ENCODE measurements at places on chromosomes 2 and 18.

DNA sequence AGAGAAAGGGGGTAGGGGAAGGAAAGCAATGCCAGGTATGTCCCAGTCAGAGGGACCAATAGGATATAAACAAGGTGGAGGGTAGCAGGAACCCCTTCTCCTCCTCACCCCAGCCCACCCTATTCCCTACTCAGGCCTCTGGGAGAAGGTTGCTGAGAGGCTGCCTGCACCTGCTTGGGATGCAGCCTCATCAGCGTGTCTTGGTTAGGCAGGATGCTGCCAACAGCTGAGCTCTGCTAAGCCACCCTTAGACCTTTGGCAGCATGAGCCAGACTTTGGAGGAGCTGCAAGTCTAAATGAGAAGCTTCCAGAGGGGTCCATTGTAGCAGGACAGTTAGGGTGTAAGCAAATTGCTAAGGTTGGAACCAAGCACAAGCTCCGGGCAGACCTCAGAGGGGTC, 38.2 kb upstream of the CAB39 start:
- no peak for DNase-seq

DNA sequence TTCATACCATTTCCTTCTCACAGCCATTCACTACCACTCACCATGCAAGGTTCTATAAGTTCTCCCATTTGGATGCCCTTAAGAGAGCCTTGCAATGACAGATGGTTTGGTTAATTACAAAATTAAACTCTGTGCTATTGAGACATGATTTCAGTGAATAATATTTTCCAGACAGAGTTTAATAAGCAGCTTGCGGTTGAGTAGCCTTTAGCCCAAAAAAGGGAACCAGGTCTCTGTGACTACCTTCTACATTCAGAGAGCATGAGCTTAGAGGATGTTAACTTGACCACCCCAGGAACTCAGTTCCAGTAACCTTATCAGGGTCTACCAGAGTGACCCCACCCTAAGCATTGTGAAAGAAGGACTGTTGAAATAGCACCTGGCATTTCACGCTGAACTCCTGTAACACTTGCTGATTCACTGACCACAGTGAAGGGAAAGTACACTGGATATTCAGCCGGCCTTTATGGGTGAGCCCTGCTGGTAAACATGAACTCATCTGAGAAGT, 1173.1 kb upstream of the ZEB2 start:
- DNase-seq: no peak

GRCh38 chr2:174282441-174282840, 34.1 kb upstream of the OLA1 start:
- DNase-seq: no peak

GRCh38 chr2:9554921-9555296, 721 bp downstream of the ADAM17 start:
- DNase-seq: no peak

- no peak for DNase-seq
Observed at GRCh38 chr2:26780203-26780760, 5.6 kb upstream of the CENPA start.

DNA sequence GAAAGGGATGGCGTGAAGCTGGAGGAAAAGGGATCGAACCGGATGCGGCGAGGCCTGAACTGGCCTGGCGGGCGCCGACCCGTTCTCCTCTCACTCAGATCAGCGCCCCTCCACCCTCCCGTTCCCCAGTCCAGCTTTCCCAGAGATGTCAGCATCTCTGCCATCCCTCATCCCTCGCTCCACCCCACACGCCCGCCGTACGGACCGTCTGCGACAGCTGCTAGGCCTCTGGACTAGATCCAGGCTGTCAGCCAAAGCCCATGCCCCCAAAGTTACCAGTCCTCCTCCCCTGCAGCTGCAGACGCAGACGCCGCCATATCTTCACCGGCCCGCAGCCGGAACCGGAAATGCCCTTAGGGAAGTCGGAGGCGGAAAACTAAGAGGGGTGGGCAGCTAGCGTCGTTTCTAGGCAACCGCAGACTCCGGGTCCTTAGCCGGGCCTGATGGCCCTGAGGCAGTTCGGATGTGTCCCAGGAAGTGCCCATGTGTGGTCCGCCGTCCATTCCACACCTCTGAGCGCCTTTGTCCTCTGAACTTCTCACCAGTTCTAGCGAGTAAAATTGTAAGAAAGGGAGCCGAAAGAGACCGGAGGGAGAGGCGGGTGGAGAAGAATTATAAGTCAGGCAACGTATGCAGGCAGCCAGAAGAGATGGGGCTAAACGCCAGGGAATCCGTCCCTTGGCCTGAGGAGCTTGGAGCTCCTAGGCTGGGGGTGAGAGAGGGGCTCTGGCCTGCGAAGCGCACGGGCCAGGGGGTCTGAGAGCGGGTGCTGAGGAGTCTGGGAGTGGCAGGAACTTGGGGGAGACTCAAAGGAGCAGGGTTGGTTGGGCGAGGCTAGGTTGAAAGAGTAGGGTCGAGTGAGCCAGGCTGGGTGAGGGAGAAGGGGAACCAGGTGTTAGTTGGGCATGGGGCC, at the start of the genes RNF25 and STK36:
RNF25 (minus strand) TSS at position 349 of the 913 bp plus-strand sequence; CDS start at position 317, 32 bp downstream.
STK36 (plus strand) TSS at position 433 of the 913 bp plus-strand sequence. CDS start 744 bp downstream, outside the sequence.
- peak; percentile 72 for DNase-seq

GRCh38 chr2:68753318-68753717, 18.7 kb downstream of the ARHGAP25 start:
- DNase-seq: no peak

DNA sequence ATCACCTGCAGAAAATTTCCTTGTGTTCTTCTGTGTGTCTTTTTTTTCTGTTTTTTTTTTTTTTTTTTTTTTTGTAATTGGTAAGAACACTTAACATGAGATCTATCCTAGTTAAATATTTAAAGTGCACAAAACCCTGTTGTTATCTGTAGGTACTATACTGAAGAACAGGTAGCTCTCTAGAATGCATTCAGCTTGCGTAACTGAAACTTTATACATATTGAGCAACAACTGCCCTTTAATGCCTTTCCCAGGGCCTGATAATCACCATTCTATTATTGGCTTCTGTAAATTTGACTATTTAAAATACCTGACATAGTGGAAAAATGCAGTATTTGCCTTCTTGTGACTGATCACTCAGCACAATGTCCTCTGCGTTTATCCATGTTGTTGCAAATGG, 701.8 kb downstream of the SUCLG1 start:
- DNase-seq: no peak

- DNase-seq: no peak
Observed at GRCh38 chr2:74836675-74837401, 2.9 kb downstream of the HK2 start.

Data from neural crest cell (in vitro differentiated cells).